ENCODE measurements at places on chromosomes 12 and 14.

DNA sequence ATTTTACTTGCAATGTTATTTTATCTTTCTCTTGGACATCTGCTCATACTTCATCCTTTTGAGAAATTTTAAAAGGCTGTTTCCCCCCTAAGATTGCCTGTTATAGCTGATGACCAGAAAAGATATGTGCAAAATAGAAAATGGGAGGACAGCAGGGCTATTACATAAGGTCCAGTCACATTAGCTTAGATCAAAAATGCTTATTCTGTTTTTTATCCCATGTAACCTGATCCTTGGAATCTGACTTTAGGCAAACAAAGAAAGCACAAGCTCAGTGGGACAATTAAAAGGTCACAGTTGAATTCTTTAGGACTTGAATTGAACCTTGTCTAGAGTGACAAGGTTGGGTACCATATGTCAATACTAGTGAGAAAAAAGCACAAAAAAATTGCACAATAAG, 65.1 kb upstream of the TRHDE start:
- no peak for DNase-seq

- no peak for DNase-seq
These were observed 107.0 kb downstream of the SLC38A6 start for GRCh38 chr14:61088081-61088480.

GRCh38 chr12:47314996-47315395, 235.2 kb upstream of the AMIGO2 start:
- no peak for DNase-seq

- DNase-seq = no peak
These were observed 2.2 kb downstream of the CRADD start for GRCh38 chr12:93679308-93679925.

DNA sequence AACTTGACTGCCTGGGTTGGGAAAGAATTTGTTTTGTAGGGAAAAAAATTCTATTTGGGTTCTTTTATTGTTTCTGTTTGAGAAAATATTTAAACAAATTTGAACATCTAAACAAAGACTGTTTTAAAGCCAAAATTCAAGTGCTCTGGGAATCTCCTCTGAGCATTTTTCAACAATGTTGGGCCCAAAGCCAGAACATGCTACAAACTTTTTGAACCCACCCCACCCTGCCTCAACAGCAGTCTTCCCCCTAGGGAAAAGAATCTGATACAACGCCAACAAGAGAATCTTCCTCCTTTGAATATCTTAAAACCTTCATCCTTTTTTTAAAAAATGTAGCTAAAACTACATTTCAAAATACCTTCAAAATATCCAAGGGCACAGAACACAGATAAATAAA, 20.4 kb upstream of the NID2 start:
- DNase-seq = no peak

- no peak for DNase-seq
These were observed 24.8 kb upstream of the RAB35 start for GRCh38 chr12:120141336-120141735.

GRCh38 chr14:80496090-80496489, 284.8 kb upstream of the DIO2 start:
- no peak for DNase-seq

DNA sequence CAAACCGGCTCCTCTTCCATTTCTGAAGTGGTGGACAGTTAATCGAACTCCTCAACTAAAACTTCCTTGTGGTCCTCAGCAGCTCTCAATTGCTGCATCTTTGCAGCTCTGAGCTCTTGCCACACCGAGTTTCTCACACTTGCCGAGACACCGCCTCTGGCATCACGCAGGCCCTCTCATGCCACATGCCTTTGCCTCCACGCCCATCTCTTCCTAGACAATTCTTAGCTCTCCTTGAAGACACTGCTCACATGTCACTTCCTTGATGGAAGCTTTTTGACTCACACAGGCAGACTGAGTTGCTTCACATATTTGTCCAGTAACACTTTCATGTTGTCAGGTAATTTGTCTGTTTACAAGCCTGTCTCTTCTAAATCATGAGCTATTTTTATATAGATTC, 29.2 kb downstream of the KCNA1 start:
- DNase-seq = no peak

GRCh38 chr14:74018174-74018585, 908 bp downstream of the ENTPD5 start:
- DNase-seq = no peak

GRCh38 chr12:50557421-50557820, 52.6 kb downstream of the DIP2B start:
- DNase-seq = no peak

DNA sequence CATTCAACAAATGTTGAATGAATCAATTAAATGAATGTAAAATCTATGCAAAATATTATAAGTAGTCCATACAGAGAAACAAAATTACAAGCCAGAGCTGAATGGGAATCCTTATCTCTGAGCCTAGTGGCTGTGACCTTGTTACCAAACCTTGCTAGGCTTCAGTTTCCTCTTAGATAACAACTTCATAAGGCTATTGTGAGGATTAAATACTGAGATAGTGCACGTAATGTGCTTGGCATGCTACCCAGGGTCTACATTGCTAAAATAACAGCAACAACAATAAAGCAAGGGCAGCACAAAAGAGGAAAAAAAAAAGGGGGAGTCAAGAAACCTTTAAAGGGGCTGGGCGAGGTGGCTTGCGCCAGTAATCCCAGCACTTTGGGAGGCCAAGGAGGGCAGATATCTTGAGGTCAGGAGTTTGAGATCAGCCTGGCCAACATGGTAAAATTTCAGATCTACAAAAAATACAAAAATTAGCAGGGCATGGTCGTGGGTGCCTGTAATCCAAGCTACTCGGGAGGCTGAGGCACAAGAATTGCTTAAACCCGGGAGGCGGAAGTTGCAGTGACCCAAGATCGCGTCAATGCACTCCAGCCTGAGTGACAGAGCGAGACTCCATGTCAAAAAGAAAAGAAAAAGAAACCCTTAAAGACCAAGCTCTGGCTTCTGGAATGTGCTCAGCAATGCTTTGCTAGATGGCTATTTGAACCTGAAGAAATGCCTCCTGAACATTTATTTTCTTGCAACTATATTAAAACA, 14.1 kb downstream of the STAB2 start:
- DNase-seq = no peak

Data from SIG-M5 (cell line).